ENCODE measurements at places on chromosomes 13 and 19.

DNA sequence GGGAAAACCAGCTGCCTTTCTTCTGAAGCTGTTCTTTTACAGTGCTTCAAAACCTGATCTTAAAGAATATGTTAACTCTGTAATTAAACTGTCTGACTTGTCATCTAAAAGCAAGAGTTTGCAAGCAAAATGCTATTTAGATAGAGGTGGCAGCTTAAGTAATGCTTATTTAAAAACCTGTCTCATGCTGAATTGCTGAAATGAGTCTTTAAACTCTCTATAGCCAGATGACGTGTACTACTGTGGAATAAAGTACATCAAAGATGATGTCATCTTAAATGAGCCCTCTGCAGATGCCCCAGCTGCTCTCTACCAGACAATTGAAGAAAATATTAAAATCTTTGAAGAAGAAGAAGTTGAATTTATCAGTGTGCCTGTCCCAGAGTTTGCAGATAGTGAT, 22.9 kb downstream of the ITM2B start:
- DNase-seq, result no peak

DNA sequence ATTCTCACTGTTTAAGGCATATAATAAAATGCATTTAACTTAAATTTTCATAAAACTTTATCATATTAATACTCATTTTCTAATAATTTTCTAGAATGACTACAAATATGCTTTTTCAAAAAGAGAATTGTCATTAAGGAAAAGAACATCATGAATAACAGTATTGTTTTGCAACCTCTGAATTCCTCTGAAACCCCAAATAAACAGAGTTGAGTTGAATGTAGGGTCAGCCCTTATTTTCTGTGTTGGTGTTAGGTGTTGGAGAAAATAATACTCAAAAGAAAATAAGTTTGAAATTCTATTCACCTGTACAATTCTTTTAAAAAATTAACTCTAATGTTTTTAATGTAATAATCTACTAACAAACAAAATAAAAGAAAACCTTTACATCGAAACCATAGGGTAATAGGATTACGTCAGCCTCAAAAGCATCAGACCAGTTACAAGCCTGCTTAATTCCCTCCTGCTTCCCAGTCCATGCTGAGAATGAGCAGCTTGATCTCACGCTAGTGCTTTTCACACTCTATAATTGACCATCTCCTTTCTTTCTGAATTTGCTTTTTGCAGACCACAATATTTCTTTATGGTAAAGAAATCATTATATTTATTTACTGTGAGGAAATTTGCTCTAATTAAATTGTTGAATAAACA, 160.9 kb downstream of the PCDH9 start:
- DNase-seq, result no peak

DNA sequence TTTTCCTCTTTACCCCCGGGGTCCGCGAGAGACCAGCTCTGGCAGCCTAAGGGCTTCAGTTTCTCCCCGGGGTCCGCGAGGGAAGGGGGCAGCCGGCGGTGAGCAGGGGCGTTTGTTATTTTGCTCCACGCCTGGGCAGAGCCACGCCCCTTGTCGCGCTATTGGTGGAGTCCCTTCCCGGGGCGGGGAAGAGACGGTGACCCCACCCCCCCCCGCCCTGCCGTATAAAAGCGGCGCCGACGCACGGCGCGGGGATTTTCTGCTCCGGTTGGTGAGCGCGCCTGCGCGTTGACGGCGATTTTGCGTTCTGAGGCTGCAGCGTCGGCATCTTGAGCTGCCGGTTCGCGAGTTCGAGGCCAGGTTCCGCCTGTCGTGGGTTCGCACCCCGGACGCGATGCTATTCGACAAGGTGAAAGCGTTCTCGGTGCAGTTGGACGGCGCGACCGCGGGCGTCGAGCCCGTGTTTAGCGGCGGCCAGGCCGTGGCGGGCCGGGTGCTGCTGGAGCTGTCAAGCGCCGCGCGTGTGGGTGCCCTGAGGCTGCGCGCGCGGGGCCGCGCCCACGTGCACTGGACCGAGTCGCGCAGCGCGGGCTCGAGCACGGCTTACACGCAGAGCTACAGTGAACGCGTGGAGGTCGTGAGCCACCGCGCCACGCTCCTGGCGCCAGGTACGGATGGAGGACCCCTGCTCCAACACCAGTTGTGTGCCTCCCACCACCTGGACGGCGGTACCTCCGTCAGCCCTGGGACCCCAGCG, at the start of gene ARRDC2:
TSS of gene ARRDC2 (plus strand) at position 254 of the 757 bp plus-strand sequence. CDS start at position 395, 141 bp downstream.
- peak; percentile 90 for DNase-seq

- DNase-seq, result no peak
Observed at GRCh38 chr13:30905932-30906383, at the start of gene MEDAG. Gene MEDAG, plus strand, starts transcription at chr13:30906271. Its CDS starts 245 bp downstream, at chr13:30906516.

DNA sequence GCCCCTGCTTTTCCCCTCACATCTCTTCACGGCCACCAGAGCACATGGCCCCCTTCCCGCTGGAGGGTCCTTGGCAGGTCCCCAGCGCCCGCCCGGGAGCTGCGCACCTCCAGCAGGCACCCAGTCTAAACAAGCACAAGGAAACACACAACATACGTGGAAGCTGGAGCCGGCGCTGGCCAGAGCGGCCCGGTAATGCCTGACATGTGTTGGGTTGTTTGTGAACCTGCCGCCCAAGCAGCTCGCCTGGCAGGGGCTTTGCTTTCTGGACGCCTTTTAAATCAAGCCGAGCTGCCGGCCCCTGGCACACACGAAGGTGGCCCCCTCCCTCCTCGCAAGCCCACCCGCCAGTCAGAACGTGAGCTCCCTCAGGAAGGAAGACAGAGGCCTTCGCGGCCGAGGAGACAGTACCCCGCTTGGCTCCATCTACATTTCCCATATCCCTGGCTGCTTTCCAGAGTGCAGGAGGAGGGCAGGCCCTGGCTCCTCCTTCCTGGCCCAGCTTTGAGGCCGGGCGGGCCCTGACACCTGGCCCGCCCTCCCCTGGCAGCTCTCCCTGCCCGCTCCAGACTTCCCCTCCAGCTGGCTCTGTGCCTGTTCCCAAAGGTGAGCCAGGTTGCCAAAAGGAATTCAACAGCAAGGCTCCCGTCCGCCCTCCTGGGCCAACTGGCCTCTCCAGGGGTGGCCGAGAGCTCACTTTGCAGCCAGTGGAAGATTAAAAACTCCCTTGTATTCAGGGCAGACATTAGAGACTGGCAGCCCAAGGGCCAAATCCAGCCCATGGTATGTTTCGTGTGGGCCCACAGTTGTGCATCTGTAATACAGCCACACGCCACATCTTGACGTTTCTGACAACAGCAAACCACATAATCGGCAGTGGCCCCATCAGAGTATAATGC, 28.7 kb downstream of the COMP start:
- no peak for DNase-seq

DNA sequence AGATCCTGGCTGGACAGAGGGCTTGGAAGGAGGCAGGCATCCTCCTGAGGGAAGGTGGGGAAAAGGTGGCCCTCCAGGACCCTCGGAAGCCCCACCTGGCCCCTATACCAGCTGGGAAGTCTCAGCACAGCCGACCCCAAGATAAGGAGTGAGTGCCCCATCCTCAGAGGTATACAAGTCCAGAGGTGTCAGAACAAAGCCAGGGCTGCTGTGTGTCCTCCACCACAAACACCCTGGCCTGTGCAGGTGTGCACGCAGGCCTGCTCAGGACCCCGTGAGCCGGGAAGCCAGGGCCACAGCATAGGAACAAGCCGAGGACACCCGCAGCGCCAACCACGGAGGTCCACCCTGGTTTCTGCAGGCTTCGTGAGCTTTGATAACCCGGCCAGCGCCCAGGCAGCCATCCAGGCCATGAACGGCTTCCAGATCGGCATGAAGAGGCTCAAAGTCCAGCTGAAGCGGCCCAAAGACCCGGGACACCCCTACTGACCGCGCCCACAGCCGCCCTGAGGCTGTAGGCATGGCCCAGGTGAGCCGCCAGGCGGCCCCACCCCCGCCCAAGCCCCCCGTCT, 68.6 kb downstream of the CELF5 start:
- DNase-seq, result no peak

DNA sequence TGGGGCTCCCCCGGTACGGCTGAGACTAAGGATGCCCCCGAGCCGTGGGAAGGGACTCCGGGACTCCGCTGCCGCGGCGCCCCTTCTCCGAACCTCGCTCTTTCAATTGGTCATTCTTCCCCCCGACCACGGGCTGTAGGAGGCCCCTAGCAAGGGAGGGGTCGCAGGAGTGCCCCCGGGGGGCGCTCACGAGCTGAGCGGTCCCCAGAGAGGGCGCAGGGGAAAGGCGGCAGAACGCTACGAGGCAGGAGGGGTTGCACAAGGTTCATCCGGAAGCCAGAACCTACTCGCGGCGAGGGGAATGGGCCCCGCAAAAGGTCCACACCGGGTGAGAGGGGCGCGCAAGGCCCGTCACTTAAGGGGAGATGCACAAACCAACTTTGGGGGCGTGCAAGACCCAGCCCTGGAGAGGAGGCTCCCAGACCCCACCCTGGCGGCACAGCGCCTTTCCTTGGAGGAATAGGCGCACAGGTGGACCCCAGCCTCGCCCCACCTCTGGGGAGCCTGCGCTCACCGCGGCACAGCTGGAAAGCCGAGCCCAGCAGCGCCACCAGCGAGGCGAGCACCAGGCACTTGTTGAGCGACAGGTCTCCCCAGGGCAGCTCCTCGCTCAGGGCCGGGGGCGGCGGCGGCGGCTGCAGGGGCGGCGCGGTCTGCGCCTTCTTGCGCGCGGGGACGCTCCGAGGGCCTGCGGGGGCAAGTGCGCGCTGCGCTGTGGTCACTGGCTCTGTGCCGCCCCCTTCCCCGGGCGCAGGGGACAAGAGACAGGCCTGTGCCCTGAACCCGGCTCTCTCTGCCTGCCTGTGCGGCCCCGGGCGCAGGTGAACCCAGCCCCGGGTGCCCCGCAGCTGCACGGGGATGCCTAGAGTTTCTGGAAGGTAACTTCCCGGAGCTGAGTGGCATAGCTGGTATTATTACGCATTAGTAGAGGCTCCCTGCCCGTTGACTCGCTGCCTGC, 2.8 kb downstream of the JSRP1 start:
- peak; percentile 45 for DNase-seq

GRCh38 chr19:932648-933552, 7.1 kb downstream of the ARID3A start:
- no peak for DNase-seq

DNA sequence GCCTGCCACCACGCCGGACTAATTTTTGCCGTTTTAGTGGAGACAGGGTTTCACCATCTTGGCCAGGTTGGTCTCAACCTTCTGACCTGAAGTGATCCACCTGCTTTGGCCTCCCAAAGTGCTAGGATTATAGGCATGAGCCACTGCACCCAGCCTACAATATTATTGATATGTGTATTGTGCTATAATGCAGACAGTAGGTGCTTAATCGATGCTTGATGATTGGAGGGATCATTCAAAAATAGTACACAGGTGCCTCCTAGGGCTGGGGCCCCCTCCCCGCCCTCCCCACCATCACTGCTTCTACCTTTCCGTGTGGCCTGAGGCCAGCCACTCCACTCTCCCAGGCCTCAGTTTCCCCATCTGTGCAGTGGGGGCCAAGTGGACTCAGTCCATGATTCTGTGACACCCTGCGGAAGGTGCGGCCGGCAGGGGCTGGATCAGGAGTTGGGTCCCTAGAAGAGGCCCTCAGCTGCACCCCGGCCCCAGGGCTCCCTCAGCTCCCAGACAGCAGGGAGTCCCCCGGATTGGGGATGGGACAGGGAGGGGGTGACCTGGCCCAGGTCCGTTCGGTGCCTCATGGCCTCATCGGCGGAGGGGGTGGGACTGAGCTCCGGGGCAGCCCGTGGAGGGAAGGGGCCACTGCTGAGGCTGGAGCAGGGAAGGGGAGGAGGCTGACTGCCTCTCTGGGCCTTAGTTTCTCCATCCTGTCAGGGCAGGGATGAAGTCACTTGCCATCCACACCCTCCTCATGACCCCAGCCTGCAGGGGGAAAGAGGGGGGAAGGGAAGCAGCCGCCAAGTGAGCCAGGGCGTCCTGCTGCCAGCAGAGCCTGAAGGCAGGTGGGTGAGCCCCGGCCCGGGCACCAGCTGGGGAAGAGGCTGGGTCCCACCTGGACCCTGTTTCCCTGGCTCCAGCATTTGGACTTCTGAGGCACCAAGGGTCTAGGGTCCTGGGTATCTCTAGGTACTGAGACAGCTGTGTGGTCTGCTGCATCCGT, 1.2 kb downstream of the ADAMTSL5 start:
- DNase-seq, result no peak

DNA sequence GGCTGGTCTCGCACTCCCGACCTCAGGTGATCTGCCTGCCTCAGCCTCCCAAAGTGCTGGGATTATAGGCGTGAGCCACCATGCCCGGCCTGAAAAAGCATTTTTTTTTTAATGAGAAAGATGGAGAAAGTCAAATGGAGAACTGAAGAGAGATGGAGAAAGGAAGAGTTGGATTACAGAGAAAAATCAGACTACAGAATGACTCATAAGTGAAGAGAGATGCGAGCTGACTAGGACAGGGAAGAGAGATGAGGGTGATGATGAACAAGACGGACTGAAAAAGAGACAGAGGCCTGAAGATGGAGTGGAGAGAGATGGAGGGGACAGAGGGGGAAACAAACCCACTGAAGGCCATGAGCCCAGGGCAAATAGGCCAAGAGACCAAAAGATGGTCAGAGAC, 1.5 kb downstream of the DHX34 start:
- DNase-seq, result no peak

- no peak for DNase-seq
Observed at GRCh38 chr19:16585094-16585801, 13.0 kb upstream of the SLC35E1 start.

DNA sequence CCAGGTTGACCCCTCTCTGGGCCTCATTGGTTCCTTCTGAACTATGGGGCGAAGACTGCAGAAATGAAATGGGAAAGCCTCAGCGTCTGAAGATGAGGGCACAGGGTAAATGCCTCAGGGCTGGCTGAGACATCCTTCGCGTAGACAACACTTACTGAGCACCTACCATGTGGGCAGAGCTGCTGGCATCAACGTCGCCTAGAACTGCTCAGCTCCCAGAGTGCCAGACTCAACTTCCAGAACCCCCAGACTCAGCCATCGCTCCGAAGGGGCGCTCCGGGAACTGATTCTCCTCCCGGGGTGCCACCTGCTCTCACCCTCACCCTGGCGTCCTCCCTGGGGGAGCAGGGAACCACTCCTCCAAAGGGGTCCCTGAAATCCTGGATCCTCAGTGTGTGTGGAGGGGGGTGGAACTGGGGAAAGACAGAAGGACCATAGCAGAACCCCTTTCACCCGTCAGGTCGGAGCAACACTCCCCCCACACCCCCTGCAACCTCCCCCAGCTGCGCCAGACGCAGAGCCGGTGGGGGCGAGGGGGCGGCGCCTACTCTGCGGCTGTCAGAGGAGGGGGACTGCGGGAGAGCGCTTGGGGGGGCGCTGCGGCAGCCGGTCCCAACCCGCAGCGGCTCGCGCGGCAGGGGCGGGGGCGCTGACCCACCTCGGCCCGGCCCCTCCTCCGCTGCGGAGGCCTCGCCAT, 8.2 kb upstream of the NFIC start:
- DNase-seq, result no peak

- DNase-seq, result peak; percentile 54
Observed at GRCh38 chr19:737591-738093, 13.3 kb upstream of the MISP start.

DNA sequence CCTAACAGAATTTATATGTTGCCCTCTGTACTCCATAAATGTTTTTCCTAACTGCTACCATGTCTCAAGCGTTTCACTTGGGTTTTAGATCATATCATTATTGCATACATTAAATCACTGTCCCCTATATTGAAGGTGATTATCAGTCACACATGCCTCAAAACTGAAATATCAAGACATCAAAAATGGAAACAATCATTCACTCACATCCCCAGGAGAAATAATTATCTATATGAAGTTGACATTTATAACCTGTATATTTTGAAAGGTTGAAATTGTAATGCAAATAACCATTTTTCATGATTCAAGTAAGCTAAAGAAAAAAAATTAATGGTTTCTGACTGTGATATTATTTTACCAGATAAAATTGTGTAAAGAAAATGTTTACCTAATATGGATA, 1695.0 kb downstream of the SLITRK1 start:
- DNase-seq, result no peak

GRCh38 chr19:33664744-33665143, 43.0 kb downstream of the CHST8 start:
- DNase-seq, result no peak
